ENCODE measurements at places on chromosomes 12 and 14. TPM values are rescaled to one million over a fixed set of nuclear protein-coding genes. Genes with fewer than 3 reads are reported as not detected.

Gene KRT82
- polyA plus RNA-seq: not detected

Gene BCL2L14
- polyA plus RNA-seq: not detected

Gene KRT78
- not detected for polyA plus RNA-seq

Gene KRT3
- not detected for polyA plus RNA-seq

Gene AMDHD1
- polyA plus RNA-seq: 0.20 TPM

Gene ZNF385A
- polyA plus RNA-seq: 0.46 TPM

Gene TAS2R14
- polyA plus RNA-seq: 13.5 TPM

All from neural cell (in vitro differentiated cells).